ENCODE measurements at places on chromosomes 1 and 21. TPM values are rescaled to one million over a fixed set of nuclear protein-coding genes. Genes with fewer than 3 reads are reported as not detected.

DNA sequence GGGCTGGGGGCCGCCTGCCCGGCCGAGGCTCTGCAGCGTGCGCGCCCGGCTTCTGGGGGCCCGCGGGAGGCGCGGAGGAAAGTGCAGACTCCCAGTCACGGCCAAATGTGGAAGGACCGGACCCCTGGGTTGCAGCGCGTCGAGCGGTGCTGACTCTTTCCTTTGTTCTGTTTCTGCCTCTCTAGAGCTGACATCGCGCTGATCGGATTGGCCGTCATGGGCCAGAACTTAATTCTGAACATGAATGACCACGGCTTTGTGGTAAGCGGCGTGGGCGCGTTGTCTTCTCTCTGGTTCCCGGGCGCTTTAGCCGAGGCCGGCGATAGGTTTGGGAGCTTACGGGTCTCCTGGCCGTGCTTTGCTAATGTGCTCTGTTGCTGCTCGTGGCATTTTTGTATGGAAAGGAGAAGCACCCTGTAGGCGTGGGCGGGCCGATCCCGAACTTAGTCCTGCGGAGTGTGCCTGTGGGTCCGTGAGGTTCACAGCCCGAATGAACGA lies 629 bp downstream of the PGD start:
- DNase-seq = peak; percentile 28

DNA sequence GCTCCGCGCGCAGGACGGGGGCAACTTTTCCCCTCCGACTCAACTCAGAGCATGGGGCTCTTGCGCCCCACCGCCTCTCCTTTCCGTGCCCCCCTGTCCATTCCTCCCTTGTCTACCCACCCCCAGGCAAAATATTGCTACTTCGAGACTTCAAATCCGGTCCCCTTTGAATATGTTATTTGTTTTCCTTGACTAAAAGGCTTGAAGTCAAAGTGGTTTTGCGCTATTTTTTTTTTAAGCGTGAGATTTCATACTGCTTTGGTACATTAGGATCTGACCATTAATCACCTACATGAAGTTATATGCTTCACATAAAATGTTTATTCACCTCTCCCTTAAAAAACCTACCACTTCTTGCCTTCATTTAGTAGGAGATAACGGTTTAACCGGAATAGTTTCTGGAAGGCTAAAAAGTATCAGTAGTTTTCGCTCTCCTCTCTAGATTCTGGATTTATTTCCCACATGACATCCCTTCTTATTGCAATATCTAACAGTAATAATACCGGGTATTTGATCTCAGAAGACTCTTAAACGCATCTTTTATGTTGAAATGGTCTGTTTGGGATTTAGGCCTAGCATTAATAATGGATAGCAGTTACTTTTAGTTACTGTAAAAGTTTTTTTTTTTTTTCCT lies 1.6 kb downstream of the NFIA start:
- no peak for DNase-seq

DNA sequence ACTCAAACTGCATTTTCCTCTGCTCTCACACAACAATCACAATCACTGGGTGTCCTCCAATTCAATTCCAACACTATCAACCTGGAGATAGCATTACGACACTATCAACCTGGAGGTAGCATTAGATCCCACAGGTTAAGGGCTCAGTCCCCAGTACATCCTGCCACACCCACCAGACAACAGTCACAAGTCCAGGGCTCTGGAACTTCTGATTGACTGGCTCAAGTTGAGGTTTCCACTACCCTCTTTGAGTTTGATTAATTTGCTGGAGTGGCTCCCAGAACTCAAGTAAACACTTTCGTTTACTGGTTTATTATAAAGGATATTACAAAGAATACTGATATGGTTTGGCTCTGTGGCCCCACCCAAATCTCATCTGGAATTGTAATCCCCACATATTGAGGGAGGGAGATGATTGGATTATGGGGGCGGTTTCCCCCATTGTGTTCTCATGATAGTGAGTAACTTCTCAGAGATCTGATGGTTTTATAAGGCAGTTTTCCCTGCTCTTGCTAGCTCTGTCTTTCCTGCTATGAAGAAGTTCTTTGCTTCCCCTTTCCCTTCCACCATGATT lies 49.6 kb upstream of the ARHGAP29 start:
- DNase-seq = no peak

DNA sequence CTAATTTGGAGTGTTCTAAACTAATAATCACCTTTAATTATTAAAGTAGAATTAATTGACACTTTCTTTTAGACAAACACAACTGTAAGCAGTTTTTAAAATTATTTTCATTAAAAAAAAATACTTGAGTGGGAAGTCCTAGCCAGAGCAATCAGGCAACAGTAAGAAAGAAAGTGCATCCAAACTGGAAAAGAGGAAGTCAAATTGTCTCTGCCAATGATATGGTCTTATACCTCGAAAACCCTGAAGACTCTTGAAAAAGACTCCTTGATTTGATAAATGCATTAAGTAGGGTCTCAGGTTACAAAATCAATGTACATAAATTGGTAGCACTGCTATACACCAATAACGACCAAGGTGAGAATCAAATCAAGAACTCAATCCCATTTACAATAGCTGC lies 83.0 kb upstream of the GADD45A start:
- DNase-seq = no peak

GRCh38 chr1:202207292-202207691 lies 13.7 kb downstream of the LGR6 start:
- DNase-seq = no peak

DNA sequence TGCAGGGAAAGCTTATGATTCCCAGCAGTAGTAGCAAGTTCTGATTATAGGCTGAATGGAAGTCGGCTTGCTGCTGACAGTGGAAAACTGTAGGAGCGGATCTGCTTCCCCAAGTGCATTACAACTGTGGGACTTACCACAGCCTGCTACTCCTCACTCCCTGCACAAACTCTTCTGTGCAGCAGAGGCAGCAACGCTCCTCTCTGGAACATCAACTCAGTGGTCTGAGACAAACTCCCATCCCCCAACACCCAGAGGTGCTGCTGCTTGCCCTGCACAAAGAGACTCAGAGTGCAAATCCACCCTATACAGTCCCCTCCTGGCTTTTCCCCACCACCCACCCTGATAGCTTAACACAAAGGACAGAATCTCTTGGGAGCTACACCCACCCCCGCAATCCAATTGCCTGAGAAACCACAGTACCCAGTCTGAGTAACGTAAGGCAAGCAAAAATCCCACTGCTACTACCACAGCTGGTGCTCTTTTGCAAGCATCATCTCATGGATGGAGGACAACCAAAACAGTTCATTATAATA lies 1455.2 kb downstream of the AMY1C start:
- no peak for DNase-seq

DNA sequence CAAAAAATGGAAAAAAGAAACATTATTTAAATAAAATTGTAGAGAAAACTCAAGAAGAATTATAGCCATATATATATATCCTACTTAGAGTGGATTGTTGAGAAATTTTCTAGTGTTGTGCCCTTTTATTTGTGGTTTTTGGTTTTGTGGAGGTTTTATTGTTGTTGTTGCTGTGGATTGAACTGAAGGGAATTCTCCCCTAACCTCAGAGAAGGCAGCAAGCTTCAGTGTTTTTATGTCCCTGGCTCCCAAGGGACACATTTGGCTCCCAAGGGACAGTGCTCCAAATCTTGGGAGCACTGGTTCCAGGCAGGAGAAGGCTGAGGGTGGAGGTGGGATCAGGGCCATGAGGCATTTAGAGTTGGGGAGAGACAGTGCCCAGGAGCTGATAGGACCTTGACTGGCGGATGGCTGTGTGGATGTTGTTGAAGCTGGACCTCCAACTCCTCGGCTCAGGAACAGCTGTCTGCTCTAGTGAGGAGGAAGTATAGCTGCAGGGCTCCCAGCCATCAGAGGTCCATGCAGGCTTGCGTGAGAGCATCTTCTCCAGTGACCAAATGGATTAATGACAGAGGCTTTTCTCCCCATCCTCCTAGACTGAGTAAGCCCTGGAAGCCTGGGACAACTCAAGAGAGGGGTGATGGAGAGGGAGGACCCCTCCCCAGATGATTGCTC lies 100.5 kb downstream of the TEX35 start:
- no peak for DNase-seq

DNA sequence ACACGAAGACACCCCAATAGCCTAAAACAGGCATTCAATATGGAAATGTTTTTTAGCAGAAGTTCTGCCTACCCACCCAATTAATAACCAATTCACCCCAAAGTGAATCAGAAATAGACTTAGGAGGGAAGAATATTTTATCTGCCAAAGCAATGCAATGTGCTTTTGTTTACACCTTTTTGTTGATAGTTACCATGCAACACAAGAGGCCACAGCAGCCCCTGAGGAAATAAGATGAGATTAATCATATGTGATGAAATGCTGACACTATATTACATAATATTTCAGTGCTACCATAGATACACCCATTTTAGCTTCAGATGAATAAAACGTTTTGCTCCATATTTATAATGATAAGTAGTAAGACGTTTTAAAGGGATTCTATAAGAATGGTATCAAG lies 60.9 kb upstream of the RGS2 start:
- no peak for DNase-seq

GRCh38 chr1:115829023-115829674 lies 11.8 kb downstream of the NHLH2 start:
- DNase-seq = no peak

B4GALT2 gene
- total RNA-seq = 40.3 TPM

MAP7D1 gene
- total RNA-seq = 363 TPM

S100A8 gene
- total RNA-seq = 26.6 TPM

PSRC1 gene
- total RNA-seq = 0.80 TPM
